Hair follicular keratinocyte (primary cell): ENCODE measurements at places on chromosomes 16 and 17. TPM values are rescaled to one million over a fixed set of nuclear protein-coding genes. Genes with fewer than 3 reads are reported as not detected.

ACSM3 gene
- 0.65 and 2.6 TPM in 2 replicates for total RNA-seq

ADORA2B gene
- total RNA-seq, result 53.3 and 69.1 TPM in 2 replicates

CA4 gene
- not detected in 2 replicates for total RNA-seq

ST3GAL2 gene
- total RNA-seq, result 6.6 and 10.9 TPM in 2 replicates

PPL gene
- 27.0 and 51.1 TPM in 2 replicates for total RNA-seq

C17orf113 gene
- 0.16 and 0.38 TPM in 2 replicates for total RNA-seq

BLMH gene
- 5.2 and 7.0 TPM in 2 replicates for total RNA-seq
